A673 (cell line): ENCODE measurements at places on chromosomes 12 and 14. TPM values are rescaled to one million over a fixed set of nuclear protein-coding genes. Genes with fewer than 3 reads are reported as not detected.

GRCh38 chr14:81797315-81797714 is 263.7 kb upstream of the SEL1L start:
- no peak for DNase-seq

- no peak for DNase-seq
Observed at GRCh38 chr14:40842816-40843215, 763.9 kb upstream of the LRFN5 start.

PLCZ1 gene
- total RNA-seq, result not detected in 2 replicates

- DNase-seq, result no peak
Observed at GRCh38 chr14:103061482-103061976, 4.2 kb upstream of the CDC42BPB start.

PRKD1 gene
- total RNA-seq, result 41.5 and 45.7 TPM in 2 replicates

DNA sequence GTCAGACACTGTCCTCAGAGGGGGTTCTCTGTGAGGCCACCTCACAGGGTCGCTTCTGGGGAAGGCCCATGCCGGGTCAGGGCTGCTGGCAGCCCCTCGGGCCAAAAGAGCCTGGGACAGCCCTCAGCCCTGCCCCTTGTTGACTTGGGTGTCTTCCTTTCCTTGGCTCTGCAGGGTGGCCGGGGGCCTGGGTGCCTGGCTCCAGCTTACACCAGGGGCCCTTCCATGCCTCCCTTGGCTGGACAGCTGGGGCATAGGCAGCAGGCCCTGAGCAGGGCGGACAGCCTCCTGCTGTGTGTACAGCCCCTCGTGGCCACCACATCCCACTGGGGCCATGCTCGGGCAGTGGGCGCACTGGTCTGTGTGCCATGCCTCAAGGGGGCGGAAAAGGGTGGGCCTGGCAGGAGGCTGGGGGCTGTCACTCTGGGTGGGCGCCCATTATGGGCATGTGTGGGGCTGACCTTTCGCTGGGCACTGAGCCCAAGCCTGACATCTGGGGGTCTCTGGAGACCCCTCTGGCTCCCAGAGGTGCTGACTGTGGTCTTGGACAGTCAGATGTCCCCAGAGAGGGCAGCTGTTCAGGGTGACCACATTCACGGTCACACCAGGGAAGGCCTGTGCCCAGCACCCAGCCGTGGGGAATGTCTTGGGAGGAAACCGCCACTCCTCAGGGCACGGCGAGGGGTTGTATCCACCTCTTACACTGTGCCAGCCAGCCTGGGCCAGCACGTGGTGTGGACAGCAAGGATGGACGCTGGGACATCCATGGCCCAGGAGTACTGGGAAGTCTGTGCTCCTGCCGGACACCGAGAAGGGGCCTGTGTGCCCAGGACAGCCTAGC is 313.3 kb downstream of the TMEM121 start:
- no peak for DNase-seq

NDRG2 gene
- 8.0 and 17.1 TPM in 2 replicates for total RNA-seq

DNA sequence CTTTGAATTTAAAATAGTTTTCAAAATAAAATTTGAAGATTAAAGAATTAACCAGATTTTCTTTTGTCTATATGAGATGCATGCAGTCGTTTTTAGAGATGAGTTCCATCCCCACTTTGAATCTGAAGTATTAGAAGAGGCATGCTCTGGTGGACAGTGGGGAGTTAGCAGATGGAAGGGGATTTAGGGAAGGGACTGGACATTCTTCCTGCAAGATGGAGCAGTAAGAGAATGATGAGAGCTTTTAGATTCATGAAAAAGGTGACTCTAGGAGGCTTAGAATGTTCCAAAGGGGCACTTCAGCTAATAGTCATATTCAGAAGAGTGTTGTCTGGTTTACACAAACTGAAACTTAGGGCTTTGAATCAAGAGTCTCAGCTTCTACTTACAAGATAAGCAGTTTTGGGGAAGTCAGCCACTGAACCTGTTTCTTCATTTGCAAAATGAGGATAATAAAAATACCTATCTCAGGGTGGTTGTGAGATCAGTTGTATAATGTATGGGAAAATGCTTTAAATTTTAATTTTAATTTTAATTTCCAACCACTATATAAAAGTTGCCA is 3.7 kb downstream of the ZBTB1 start:
- no peak for DNase-seq

LRR1 gene
- total RNA-seq, result 47.5 and 49.2 TPM in 2 replicates

DNA sequence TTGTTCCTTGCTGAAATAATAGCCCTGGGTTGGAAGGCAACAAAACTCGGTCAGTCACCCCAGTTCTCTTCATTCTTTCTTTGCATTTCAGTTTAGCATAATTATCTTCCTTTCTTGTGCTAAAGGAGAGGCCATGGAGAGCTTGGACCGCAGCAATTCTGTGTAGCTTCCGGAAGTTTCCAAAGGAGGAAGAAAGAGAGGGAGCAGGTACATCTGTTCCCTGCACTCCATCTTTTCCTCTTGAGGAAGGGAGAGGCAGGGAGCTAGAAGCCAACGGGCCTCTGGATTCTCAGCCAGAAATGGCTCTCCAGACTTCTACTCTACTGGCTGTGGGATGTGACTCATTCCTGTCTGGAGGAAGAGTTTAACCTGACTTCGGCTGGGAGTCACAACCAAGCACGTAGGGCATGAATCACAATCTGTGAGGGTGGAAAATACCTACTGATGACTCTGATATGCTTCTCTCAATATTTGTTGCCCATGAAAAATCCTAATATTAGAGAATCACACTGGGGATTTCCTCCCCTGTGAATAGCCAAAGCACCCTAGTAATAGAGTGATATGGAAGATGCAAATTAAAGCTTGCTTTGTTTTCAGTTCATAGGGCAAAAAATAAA is 17.0 kb downstream of the ANO6 start:
- peak; percentile 69 for DNase-seq

GRCh38 chr12:81340910-81341309 is 263.0 kb downstream of the ACSS3 start:
- DNase-seq, result no peak

- no peak for DNase-seq
Observed at GRCh38 chr14:49908433-49908782, 15.5 kb downstream of the ARF6 start.

KERA gene
- not detected in 2 replicates for total RNA-seq
